ENCODE measurements at places on chromosomes 16 and 17.
A peak's percentile ranks its signal among the peaks of the same experiment; 100 is the strongest.

GRCh38 chr17:73404246-73404645 lies 92.4 kb upstream of the CDC42EP4 start:
- DNase-seq, result no peak

- DNase-seq, result no peak
These were observed 79.9 kb upstream of the KIFC3 start for GRCh38 chr16:57882206-57882605.

- no peak for DNase-seq
These were observed 12.4 kb upstream of the TAC4 start for GRCh38 chr17:49859991-49860953.

DNA sequence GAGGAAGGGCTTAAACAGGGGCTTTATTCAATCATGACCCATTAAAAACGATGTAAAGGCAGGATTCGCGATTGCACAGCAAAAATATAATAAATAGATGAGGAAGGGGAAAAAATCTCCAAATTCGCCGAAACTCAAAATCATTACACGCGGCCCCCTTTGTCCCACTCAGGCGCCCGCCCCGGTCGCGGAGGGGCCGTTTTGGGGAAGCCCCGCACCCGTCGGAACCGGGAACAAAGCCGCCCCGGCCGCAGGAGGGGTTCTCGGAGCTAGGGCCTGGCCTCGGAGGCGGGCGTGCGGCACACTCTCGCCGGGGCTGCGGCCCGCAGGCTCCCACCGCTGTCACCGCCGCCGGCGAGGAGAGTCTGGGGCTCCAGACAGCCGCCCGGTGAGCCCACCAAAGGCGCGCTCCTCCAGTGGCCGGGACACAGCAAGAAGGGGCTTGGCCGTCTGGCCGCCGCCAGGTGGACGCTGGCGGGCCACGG lies 521 bp downstream of the C16orf87 start:
- peak; percentile 79 for DNase-seq

GRCh38 chr16:15484662-15485061 lies 50.3 kb downstream of the BMERB1 start:
- no peak for DNase-seq

DNA sequence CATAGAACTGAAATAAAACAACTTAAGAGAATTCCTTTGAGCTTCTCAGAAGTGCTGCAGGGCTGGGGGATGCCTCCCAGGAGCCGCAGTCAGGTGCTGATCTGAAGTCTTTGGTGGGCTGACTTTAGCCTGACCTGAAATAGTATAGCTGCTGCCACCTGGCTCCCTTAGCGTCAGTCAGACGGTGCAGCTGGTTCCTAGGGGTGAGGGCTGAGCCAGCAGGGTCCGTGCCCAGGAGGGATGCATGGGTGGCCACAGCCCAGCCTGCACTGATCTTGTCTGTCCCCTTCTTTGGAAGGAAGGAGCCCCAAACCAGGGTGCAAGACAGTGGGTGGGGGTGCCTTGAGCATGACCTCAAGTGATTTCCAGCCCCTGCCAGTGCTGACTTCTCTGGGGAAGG lies 11.5 kb downstream of the MAPT start:
- DNase-seq, result peak; percentile 11

DNA sequence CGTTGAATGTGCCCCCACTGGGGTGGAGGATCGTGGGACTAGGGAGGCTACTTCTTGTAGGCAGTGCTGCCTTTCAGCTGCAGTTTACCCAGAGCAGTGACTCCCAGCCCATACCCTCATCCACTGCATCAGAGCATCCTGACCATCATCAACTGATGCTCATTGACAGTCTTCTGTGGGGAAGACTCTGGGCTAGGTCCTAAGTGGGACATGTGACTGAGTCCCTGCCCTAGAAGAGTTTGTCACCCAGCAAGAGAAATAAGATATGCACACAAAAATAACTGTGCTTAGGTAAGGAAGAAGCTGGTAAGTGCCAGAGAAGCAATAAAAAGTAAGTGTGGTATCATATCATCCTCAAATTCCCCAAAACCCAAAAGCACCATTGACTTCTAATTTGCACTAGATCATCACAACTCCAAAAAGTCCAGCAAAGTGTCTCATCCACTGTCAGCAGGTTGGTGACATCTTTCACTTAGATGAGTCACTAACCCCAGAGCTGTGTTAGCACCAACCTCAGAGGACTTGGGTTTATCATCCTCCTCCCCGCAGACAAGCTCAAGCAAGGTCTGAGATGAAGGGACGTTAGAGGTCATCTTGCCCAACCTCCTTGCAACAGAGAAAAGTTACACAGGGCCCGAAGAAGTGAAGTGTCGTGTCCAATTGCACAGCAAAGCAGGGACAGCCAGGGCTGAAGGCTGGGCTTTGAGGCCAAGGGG lies 99.0 kb downstream of the CCDC182 start:
- DNase-seq, result no peak

DNA sequence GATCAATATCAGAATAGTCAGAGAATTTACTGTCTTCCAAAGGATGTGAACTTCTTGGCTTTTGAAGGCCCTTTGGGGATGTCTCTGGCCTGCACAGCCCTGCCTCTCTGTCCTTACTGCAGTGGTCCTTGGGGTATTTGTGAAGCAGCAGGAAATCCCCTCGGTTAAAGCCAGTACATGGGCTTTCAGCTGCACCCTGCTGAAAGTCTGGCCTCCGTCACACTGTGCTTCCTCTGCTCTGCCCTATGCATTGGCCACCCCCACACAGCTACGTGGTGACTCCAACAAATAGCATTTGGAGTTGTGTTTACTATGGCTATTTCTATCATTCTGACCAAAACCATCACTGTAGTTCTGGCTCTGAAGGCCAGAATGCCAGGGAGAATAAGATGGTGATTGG lies 21.2 kb downstream of the SYCE1L start:
- no peak for DNase-seq

- DNase-seq, result no peak
These were observed 13.3 kb downstream of the MIEN1 start for GRCh38 chr17:39716879-39717536.

All from eye (tissue), 1 donor.